ENCODE measurements at places on chromosomes 2 and 18.

DNA sequence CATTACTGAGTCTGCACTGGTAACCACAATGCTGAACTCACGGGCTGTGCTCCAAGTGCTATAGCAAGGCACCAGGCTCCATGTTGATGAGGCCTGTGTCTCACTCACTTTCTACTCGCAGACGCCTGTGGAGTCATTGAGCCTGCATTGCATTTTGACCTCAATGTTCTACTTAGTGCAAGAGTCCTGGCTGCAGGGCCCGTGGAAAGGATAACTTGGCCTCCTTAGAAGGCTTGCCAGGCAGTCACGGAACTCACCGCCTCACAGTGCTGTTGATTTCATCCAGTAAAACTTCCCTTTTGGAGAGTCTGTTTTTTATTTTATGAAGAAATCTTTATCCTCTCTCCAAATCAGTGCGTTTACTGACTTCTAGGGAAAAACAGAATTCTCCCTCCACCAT, 290.4 kb downstream of the RNF144A start:
- no peak for DNase-seq

DNA sequence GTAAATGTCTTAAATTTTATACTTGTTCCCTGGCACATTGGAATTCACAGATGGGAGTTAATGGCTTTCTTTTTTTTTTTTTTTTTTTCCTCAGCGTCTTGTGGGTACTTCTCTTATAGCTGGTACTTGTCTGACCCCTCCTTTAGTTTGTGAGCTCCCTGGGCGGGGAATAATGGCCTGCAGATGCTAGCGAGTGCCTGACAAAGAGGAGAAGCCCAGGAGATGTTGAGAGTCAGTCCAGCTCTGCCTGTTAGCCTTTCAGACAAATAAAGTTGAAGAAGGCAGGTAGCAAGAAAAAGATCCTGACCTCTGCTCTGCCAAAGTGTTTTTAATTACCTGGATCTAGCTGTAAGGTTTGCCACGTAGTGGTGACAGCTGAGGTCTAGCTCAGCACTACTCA, 6.6 kb downstream of the BCL2L11 start:
- DNase-seq: no peak

GRCh38 chr2:38176619-38177021, 100.7 kb upstream of the CYP1B1 start:
- no peak for DNase-seq

GRCh38 chr2:241324775-241325174, 9.1 kb downstream of the SEPTIN2 start:
- no peak for DNase-seq

DNA sequence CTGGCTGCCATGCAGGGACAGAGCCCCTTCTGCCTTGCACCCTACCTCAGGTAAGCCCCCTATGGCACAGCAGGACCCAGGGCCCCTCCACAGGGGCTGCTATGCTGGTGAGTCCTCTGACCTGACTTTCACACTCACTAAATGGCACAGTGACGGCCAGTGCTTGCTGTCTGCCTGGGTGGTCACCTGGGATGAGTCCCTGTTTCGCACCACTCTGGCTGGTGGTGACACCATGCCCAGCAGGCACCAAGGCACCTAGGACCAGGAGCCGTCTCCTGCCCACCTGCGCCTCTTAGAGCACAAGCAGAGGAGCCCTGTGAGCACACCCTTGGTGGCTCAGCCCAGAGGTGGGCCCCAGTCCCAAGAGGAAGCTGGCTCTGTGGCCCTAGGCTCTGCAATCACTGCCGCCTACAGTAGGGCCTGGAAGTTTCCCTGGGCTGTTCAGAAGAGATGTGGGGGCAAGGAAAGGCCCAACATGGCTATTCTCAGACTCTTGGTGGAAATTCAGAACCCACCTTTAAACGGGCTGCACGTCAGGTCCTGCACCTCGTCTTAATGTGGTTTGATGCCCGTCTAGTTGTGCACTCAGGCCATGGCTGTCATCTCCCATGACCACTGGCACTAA, 96.0 kb downstream of the PLB1 start:
- DNase-seq: no peak

GRCh38 chr2:46179037-46179621, 118.1 kb upstream of the EPAS1 start:
- DNase-seq: peak; percentile 21

- no peak for DNase-seq
Observed at GRCh38 chr2:28755421-28755820, 3.8 kb downstream of the PPP1CB start.

- DNase-seq: peak; percentile 53
Observed at GRCh38 chr2:177148477-177149154, 64.0 kb upstream of the HNRNPA3 start.

DNA sequence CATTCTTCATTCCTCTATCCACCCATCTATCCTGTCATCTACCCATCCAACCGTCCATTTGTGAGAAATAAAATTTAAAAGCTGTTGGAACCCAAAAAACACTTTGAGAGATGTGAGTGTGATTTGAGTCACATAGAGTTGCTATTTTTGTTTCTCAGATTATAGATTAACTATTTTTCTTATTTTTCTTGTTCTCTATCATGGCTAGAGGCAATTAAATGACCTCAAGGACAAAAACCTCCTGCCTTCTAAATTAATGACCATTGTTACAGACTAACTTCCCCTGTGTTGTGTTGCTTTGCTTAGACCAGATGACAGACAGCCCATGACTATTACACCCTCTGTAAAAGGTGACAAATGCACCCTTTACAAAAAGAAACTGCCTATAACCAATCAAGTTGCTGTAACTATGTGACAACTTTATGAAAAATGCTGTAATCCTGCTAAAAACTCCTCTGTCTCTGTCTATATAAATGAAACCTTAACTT, 207.9 kb upstream of the CXCR4 start:
- DNase-seq: no peak

DNA sequence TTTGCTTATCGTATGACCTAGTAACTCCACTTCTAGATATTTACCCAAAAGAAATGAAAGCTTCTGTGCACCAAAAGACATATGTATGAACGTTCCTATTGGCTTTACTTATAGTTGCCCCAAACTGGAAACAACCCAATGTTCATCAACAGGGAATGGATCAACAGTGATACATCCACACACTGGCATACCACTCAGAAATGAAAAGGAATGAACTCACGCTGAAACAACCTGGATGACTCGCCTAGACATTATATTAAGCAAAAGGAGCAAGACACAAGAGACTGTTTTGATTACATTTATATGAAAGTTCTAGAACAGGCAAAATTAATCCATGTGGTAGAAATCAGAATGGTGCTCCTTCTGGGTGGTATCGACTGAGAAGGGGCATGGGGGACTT, 18.9 kb downstream of the ADRA2B start:
- DNase-seq: no peak

GRCh38 chr18:38353149-38353548, 787.6 kb upstream of the CELF4 start:
- DNase-seq: no peak

DNA sequence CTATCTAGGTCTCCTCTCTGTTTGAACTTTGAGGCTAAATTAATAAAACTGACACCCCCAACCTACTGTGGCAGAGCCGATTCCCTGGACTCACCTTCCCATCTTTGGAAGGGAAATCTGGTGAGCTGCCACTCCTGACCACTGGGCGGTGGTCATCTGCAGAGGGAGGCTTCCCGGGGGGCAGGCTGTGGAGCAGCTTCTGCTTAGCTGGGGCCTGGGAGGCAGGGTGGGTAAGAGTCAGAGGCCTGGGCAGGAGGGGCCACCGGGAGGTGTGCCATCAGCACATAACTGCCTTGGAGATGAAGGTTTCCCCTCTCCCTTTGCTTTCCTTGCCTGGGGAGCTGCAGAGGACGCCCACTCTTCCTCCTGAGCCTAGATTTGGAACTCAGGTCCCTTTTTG, 2.3 kb upstream of the NPPC start:
- no peak for DNase-seq

GRCh38 chr18:21831413-21831831, 90.8 kb downstream of the MIB1 start:
- DNase-seq: no peak

DNA sequence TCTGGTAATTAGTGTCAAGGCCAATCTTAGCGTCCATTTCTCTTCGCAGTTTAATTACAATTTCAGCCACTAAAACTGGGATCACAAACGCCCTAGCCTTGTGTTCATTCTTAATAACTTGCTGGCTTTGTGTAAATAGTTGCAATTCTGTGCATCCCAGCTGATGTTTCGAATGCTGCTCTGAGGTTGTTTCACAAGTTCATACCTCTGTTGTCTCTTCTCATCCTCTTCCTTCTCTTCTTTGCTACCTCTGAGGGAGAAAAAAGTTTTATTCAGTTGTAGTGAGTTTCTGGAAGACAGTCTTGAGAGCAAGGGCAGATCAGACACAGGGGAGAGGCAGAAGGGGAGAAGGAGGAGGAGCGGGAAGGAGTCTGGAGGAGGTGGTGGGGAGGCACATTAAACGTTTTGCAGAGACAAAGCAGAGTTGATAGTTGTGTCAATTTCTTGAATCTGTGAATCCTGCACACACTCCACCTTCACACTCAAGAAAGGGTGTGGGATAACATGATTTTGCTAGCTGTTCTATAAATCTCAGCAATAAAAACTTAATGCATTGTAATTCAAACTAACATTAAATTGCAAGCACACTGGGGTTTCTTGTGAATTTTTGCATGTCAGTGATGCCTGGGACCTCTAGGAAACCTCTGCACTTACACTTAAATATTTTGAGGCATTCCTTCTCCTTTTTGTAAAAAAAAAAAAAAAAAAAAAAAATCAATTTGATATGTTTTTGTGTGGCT, 6.8 kb downstream of the MEIS1 start:
- no peak for DNase-seq

DNA sequence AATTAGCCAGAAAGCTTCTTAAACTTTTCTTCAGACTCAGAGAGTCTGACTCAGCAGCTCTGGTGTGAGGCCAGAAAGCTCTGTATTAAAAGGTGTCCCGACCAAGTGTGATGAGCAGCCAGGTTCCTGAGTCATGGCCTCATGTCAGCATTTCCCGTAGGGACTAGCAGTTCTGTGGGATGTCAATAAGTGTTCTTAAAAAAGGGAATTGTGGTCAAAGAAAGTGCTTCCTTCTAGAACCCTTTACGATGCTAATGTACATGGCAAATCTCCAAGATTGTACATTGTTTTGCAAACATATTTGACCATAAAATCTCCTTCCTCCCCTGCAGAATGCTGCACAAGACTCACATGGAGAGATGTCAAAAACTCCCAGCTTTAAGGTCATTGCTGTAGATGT, 80.1 kb downstream of the PLA2R1 start:
- DNase-seq: no peak

GRCh38 chr2:222992137-222992536, 59.9 kb upstream of the KCNE4 start:
- DNase-seq: no peak

- no peak for DNase-seq
Observed at GRCh38 chr2:239245872-239246721, 154.7 kb downstream of the HDAC4 start.

DNA sequence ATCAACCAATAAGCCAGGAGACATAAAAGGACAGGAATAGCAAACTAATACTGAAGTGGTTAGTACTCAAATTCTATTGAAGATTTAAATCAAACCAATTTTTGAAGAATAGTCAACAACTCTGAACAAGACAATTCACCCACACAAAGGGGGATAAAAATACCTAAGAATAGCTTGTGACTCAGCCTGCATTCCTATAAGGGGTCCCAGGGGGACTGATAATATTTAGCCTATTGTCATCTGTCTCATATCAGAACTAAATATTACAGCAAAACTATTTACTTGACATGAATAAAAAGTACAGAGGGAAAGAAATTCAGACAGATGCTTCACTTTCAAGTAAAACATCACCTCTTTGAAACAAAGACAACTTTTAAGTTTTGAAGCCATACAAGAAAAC, 7.7 kb downstream of the ITSN2 start:
- DNase-seq: no peak

GRCh38 chr18:23578067-23578701, 8.1 kb downstream of the NPC1 start:
- DNase-seq: no peak

DNA sequence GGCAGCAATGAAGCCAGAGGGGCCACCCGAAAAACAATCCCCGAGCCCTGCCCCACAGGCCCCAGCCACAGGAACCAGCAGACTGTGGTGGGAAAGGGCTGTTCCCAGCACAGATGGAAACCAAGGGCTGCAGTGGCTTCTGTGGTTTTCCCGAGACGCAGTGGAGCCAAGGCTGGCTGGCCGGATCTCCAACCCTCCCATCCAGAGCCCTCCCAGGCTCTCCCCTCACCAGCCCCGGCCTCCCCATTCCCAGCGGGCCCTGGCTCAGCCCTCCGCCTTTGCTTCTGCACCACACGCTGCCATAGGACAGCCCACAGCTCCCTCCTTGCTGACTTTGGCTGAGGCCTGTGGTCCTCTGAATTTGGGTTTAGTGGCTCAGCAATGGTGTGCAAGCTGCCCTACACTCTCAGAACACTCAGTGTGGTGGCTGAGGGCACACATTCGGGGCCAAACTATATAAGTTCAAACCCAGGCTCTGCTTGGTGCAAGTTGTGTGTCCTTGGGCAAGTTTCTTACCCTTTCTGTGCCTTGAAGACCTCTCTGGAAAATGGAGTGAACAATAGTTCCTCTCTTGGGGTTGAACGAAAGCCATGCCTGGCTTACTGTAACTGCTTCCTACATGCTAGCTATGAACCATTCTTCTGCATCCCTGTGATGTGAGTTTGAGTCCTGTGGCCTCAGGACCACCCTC, 200.1 kb downstream of the SMAD7 start:
- DNase-seq: no peak

GRCh38 chr18:8448130-8448529, 161.1 kb upstream of the RAB12 start:
- DNase-seq: no peak
